GM23248 (cell line): ENCODE measurements at places on chromosomes 1 and 21.

GRCh38 chr21:42019101-42019605 is 9.0 kb upstream of the ZBTB21 start:
- no peak for DNase-seq

- DNase-seq = no peak
Measured at GRCh38 chr1:18261891-18262290, 154.3 kb downstream of the IGSF21 start.

DNA sequence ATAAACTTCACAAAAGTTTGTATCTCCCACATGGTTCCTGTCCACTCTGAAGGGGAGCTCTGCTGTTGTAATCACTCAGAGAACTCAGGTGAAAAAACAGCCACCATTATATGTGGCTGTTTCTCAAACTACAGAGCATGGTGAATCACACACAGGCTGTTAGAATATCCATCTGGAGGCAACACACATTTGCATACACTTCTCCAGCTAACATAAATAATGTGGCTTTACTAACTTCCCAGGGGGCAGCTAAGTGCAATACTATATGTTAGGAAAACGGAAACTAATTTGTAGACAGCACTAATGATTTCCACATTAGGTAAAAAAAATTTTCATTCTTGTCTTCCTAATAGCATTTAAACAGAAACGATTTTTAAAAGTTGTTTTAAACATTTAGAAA is 49.3 kb downstream of the PTGFR start:
- DNase-seq = no peak

DNA sequence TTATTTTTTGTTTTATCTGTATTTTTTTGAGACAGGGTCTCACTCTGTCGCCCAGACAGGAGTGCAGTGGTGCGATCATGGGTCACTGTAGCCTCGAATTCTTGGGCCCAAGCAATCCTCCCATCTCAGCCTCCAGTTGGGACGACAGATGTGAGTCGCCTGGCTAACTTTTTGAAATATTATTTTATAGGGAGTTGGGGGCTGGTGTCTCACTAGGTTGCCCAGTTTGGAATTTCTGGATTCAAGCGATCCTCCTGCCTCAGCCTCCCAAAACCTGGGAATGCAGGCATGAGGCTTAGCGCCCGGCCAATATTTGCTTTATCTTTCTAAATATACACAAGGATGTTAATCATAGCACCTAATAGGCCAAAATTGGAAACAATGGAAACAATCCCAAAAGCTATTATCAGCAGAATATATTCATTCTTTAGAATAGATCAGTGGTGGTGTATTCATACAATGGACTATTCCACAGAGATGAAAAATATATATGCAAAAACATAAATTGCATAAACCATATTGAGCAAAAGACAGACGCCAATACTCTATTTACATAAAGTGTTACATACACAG is 55.9 kb downstream of the DAP3 start:
- DNase-seq = no peak

- peak; percentile 77 for DNase-seq
Measured at GRCh38 chr1:155379631-155380090, 59.0 kb downstream of the RUSC1 start.

DNA sequence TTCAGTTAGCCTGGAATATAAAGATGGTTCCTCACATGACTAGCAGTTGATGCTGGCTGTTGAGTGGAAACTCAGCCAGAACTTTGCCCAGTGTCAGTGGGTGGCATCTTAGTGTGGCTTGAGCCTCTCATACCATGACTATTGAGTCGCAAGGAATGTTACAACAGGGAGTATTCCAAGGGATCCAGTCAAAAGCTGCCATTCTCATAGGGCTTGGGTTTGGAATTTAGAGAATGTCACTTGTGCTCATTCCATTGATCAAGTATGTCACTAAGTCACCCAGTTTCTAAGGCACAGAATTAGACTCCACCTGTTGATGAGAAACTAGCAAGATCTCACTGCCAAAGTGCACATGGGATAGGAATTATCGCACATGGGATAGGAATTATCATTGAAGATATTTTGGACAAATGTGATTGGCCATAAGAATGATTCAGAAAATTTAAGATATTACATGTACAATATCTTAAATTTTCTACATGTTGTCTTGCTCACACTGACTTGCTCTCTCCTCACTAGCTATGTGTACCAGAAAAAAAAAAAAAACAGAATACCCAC is 1290.7 kb upstream of the ADGRL2 start:
- DNase-seq = no peak

DNA sequence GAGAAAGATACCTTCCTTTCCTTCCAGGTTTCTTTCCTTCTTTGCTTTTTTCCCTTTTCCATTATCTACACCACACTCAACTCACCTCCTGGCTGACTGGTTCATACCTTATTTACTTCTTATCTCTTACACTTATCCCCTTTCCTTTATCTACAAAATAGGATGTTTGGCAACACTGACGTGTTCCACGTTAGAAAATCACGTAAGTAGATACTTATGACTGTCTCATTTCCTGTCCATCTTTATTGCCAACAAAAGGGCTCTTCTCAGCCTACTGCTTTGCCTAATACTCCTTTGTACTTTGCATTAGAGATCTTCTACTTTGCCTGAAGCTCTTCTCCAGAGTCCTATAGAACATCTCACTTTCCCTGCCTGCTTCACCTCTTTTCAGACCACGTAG is 25.1 kb downstream of the SYNJ1 start:
- DNase-seq = peak; percentile 71

- DNase-seq = no peak
Measured at GRCh38 chr1:17307946-17308345, at the start of gene PADI4. PADI4 (plus strand) TSS chr1:17308197; CDS start chr1:17308223, 26 bp downstream.

DNA sequence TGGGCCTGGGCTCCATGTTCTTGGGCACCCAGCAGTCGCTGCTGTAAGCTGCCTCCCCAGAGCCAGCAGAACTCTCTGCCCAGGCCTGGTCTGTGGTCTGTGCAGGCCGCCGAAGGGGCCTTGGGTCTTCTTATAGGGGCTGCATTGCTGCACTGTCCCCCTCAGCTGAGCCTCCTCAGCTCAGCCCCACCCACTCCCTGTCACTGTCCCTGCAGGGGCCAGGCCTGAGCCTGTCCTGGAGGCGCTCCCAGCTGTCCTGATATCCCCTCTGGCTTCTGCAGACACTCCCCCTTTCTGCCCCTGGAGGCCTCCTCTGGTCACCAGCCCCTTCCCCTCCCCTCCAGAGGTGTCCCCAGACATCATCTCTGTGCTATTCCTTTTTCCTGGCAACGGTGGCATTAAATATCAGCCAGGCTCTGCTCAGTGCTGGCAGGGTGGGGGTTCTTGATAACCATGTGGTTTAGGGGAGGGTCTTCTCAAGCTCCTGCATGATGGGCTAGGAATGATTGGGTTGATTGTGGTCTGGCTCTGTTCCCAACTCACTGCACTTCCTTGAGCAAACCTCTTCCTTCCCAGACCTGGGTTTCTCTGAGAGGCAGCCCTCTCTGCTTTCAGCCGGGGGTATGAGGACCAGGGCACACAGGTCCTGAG is 3.7 kb upstream of the FOXO6 start:
- no peak for DNase-seq

DNA sequence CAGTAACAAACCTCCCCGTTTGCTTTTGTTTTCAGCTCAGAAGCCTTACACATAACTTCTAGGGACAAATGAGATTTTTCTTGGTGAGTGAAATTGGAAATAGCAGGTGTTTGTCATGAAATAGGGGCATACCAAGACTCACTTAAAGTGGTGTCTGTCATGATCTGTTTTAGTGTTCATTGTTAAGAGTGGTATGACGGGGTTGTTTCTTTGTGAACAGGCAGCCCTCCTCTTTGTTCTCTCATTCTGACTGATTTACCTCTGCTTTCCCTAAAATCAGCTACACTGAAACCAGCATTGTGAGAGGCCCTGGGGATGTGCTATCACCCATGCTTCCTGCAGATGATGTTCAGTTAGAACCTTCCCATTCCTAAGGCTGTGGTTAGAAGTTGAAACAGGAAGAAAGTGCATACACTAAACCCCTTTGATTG is 2.5 kb upstream of the ERO1B start:
- DNase-seq = no peak

DNA sequence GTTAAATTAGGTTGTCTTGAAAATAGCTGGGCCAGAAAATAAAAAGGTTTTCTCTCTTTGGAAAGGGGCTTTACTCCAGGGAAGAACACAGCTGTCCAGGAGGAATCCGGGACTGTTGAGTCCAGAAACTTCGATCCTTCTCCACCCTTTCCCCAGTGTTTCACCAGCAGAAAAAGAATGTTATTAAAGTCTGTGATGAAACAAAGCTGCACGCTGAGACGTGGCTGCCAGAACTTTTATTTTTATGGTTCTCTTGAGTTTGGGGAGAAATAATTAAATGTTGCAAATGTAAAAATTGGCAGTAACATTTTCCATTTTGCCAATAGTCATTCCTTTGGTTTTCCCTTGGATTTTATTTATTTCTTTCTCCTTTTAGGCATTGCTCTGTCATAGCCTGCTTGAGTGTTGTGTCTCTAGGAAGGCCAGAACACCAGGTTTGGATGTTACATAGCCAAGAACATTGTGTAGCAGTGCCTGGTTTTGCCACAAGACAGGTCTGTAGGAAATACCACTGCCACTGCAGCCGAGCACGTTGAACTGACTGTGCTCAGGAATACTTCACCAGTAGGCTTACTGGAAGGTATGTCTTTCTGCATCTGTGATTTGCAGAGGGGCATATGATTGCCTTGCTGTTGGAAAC is 87.4 kb downstream of the ROR1 start:
- DNase-seq = peak; percentile 10

DNA sequence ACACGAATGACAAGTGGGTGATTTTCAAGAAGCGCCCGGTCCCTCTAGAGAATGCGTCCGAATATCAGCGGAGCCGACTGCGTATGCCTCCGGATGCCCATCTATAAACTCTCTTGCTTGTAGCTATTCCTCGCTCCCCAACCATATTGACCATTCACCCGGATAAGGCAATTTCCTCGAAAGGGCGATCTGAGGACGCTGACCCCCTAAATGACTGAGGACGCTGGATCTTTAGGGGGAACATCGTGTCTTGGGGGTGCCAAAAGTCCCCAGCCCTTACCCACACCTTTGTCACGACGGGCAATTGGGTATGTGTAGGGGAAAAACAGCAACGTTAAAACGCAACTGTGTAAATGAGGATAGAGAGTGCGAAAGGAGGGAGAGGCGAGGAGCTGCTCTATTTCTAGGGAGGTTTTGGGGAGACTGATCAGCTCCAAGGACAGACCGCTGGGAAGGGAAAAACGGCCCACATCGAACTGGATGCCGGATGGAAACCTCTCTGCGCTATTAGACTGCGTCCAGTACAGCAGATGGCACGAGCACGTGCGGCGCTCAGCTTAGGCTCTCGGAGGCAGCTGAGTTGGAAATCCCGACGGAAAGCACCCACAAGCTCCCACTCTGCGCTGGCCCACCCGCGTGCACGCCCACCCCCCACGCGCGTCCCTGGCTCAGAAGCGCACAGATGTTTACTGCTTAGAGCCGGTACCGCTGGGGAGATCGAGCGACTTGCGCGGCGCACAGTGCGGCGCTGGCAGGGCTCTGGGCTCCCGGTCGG is 2.9 kb upstream of the PRRX1 start:
- DNase-seq = peak; percentile 72

DNA sequence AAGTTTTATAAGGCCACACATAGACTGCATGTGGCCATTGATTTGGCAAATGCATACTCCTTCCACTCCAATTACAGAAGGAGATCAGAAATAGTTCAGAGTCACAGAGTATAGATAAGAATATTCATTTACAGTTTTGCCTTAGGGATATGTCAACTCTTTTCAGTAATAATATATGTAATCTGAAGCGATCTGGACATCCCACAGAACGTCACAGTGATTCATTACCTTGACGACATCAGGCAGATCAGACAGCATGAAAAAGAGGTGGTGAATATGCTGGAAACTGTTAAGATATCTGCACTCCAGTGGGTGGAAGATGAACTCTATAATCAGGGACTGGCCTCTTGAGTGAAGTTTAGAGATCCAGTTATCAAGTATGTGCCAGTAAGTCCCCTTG is 240.4 kb downstream of the DPYD start:
- DNase-seq = no peak

DNA sequence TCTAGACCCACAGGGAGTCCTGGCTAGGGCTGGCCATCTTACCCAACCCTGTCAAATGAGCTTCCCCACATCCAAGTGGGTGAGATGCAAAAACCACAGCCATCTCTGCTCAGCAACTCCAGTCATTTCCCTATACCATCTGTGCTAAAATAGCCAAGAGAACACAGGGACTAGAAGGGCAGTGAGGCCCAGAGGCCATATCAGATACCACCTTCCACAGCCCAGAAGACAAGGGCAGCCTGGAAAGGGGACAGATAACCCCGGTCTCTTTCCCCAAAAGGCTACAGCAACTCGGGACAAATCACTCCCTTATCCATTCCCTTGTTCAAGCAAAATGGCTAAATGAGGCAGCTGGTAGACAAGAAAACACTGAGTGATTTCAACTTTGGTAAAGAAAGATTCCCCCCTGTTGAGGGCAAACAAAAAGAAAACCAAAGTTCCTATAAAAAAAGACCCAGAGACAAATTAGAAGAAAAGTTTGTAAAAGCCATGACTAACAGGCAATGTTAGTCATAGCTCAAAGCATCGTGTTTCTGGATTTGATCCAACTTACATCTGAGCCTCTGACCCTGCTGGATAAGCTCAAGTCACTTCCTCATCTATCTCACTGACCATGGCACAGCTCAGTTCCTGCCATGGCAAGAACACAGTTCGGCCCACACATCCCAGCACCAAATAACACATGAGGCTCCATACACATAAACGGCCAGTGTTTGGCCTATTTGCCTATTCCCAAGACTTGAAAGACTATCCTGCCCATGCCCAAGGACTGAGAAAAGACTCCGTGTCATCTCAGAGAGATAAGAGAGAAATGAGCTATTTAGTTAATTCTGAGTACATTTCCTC is 3.1 kb downstream of the LAMB3 start:
- DNase-seq = peak; percentile 92

GRCh38 chr1:211551638-211552460 is 27.1 kb downstream of the SLC30A1 start:
- peak; percentile 60 for DNase-seq

DNA sequence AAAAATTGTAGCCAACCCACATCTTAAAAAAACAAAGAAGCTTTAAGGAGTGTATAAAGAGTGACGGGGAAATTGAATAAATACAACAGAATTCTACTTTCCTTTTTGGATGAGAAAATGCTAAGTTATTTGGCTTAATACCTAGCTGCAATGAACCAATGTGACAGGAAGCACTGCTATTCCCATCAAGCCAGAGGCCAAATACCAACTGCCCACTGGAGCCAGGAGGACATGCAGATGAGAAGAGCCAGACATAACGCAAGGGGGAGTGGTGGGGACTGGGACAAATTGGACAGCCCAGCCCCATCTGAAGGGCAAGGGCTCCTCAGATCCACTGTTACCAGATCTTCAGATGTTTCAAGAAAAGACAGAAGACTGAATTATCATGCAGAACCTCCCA is 25.7 kb downstream of the DNAJC11 start:
- DNase-seq = no peak

- DNase-seq = no peak
Measured at GRCh38 chr1:240965581-240966091, 353.7 kb upstream of the GREM2 start.

GRCh38 chr1:197577580-197577979 is 197.7 kb downstream of the DENND1B start:
- no peak for DNase-seq
